Activated naive CD4-positive, alpha-beta T cell (primary cell): ENCODE measurements at places on chromosomes 2 and 18.

GRCh38 chr2:213238753-213239495 is 45.3 kb upstream of the SPAG16 start:
- DNase-seq: no peak

DNA sequence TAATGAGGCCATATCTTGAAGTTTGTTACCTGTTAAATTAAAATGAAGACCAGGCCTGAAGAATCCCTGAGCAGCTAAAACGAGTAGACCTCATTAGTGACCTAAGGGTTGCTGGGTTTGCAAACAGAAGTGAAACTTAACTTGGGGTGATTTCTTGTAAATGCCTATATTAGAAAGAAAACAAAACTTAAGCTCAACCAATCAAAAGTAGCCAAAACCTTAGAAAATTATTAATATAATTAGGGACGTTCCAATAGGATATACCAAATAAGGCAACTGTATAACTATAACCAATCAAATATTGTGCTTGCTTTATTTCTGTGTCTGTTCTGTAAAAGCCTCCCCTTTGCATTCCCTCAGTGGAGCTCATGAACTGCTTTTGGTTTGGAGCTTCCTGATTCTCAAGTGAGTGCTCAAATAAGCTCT is 137.9 kb upstream of the VRK2 start:
- no peak for DNase-seq

DNA sequence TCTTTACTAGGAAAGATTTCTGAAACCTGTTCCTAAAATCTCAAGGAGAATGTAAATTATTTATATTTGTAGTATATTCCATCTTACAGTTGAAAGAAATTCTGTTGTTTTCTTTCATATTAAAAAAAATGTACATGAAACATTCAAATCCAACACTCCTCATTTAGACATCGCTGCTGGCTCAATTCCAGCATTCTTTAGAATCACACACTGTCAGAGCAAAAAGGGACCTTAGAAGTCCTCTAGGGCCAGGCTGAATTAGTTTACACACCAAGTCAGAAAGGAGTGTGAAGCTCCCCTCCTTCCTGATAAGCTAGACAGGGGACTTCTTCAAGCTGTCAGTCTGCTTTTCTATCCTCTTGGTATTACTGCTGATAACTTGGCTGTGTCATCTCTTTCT is 158.6 kb upstream of the LTBP1 start:
- no peak for DNase-seq

DNA sequence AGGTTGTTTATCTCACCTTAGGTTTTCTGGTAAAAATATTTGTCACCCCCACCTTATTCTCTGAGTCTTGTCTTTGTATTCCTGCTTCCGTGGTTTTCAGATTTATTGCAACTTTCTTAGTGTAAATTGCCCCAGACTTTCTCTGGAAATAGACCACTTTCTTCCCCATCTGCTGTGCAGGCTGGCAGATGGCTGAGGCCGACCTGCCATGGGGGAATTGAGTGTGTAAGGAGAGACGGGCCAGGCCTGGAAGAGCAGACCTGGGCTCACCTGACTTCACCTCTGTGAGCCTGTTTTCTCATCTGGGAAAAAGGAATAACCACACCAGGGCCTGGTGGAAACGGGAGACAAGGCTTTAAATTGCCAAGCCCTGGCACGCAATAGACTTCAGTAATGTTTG is 44.9 kb downstream of the ACKR3 start:
- no peak for DNase-seq

GRCh38 chr2:179031731-179032408 is 18.1 kb downstream of the CCDC141 start:
- no peak for DNase-seq

DNA sequence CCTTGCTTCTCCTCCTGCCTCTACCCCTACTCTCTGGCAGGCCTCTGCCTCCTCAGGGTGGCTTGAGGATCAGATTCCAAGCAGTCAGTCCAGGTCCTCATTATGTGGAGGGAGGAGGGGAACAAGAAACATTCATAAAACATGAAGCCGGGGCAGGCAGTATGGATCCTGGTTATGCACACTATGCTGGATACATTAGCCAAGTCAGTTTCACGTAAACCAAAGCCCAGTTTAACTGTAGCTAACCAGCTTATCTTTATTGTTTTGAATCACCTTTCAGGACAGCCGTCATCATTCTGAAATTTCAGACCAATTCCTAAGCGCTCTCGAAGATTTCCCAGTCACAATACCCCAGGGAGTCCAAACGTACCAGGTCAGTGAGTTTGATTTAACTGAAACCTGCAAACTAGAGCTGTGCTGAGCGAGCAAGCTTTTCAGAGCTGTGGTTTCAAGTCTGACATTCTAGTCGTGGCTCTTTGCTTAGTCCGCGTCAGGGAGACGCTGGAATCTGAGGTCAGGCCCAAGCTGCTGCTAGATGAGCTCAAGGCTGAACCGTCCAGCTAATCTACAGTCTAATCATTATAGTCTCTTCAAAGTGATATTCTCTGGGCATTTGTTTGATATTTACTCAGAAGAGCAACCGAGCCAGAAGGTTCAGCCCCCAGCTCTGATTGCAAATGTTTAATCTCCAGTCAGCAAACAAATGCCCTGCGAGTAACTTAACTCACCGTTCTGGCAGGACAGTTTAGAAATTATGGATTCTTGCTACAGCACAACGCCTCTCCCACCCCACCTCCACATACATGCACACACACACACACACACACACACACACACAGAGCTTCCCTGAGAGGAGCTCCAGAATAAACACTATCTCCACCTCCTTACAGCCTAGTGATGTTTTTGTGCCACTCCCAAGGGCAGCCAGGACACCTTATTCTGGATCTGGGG is 63.8 kb upstream of the BZW1 start:
- no peak for DNase-seq

GRCh38 chr18:32637226-32637625 is 135.6 kb downstream of the KLHL14 start:
- no peak for DNase-seq

- DNase-seq: no peak
Observed at GRCh38 chr18:79542876-79543750, 136.5 kb upstream of the CTDP1 start.

DNA sequence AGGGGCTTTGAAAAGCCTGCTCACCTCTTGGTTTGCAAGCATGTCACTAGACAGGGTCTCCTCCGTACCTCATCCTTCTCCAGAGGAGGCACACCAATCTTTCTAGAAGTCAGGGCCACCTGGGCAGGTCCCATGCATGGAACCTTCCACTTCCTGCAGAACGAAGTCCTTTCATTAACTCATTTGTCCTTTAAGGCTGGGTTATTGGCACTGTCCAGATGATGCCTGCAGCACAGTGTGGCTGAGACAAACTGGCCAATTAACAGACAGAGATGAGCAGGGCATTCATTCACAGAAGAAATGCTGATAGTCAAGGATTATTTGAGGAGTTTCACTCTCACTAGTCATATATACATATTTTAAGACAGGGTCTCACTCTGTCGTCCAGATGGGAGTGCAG is 245.3 kb downstream of the TFCP2L1 start:
- no peak for DNase-seq

GRCh38 chr18:23269928-23270327 is 134.6 kb downstream of the CABLES1 start:
- no peak for DNase-seq

- DNase-seq: no peak
Observed at GRCh38 chr18:79708412-79708811, 28.8 kb downstream of the CTDP1 start.

GRCh38 chr2:222494104-222494739 is 69.9 kb downstream of the SGPP2 start:
- DNase-seq: no peak

- no peak for DNase-seq
Observed at GRCh38 chr2:233179848-233180366, 71.6 kb upstream of the ATG16L1 start.

DNA sequence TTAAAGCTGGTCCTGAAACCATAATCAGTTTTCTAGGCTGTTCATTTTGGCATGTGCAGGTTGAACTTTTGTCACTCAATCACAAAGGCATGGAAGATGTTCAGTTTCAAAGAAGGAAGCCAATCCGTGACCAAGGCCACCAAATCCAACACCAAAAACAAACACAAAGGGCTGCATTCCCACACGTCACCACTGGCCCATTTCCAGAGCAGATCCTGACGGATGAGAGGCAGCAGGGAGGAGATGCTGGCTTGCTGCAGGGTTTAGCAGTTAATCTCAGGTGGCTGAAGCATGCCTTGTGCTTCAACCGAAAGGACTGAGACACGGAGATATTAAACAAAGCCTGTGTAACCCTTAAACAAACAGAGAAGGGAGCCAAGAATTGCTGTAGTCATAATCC is 191.9 kb upstream of the CTAGE1 start:
- DNase-seq: no peak

- no peak for DNase-seq
Observed at GRCh38 chr18:21513292-21513691, 87.2 kb downstream of the ESCO1 start.

DNA sequence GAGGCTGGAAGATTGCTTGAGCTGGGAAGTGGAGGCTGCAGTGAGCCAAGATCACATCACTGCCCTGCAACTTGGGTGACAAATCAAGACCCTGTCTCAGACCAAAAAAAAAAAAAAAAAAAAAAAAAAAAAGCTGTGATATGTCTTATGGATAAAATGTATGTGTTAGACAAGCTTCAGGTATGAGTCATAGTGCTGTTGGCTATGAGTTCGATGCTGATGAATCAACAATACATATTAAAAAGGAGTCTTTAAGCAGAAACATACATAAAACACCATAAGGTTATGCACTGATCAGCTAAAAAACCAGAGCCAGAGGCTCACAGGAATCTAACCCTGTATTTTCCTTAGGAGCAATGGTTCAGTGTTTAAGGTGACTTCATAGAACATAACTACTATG is 332.3 kb downstream of the NCKAP5 start:
- DNase-seq: no peak

- DNase-seq: no peak
Observed at GRCh38 chr2:183292028-183292427, 167.8 kb downstream of the NUP35 start.

DNA sequence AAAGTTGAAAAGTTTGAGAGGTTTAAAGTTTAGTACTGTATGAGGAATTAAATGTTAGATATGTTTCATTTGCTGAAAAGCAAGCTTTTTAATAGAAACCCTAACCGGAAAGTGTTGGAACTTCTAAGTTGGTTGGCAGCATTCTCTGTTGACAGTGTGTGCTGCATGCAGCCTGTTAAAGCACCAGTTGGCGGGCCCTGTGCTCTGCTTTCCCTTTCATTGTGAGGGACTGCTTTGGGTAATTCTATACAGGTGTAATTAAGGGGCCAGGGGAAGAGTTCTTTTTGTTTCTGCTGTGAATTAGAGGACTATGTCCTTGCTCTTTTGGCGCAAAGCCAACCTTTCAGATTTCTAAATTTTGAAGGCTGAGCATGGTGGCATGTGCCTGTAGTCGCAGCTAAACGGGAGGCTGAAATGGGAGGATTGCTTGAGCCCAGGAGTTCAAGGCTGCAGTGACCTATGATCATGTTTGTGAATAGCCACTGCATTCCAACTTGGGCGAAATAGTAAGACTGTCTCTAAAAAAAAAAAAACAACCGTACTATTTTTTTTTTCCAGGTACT is 20.1 kb downstream of the PLEKHB2 start:
- no peak for DNase-seq

- no peak for DNase-seq
Observed at GRCh38 chr18:13445241-13445897, 226.8 kb downstream of the LDLRAD4 start.

DNA sequence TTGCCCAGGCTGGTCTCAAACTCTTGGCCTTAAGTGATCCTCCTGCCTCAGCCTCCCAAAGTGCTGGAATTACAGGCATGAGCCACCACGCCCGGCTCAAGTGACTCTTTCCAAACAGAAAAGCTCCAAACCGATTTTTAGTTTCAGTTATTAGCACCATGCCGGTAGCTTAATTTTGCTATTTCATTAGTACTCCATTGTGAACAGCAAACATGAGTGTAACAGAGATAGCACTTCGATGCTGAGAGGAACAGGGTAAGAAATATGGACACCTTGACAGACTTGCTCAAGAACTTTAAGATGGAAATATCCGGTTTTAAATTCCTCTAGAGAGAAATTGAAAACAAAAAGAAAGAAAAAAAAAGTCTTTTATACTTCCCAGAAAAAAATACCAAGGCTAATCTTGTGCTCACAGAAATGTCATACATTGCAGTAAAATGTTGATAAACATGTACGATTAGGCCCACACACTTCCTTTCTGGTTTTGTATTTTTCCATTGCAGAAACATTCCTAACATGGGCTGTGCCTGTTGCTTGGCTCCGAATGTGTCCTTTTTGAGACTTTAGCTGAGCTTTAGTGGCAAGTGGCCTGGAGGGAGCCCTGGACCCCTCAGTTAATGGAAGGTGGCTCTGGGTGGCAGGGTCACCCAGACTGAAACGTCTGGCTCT is 18.3 kb downstream of the FHL2 start:
- DNase-seq: no peak

GRCh38 chr2:216006164-216006663 is 7.1 kb downstream of the MREG start:
- DNase-seq: no peak

- no peak for DNase-seq
Observed at GRCh38 chr2:198756166-198756565, 701.6 kb downstream of the SATB2 start.

- no peak for DNase-seq
Observed at GRCh38 chr2:38394041-38394440, 17.0 kb upstream of the ATL2 start.

DNA sequence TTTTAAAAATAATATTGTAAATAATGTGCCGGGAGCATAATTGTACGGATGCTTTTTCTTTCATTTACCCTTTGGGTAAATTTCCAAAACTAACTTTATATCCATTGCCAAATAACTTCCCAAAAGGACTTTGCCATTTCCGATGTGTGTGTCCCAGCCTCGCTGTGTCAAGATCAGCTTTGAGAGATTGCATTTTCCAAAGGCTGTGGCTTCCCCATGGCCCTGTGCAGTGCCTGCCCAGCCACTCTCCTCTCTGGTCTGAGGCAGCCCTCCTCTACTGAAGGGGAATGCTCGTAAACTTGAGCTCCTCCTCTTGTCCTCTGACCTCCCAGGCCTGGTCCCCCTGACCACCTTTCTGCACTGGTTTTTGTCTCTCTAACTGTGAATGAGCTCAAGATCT is 78.5 kb downstream of the MRPS9 start:
- no peak for DNase-seq

GRCh38 chr2:101431486-101431885 is 43.4 kb downstream of the RFX8 start:
- DNase-seq: no peak

DNA sequence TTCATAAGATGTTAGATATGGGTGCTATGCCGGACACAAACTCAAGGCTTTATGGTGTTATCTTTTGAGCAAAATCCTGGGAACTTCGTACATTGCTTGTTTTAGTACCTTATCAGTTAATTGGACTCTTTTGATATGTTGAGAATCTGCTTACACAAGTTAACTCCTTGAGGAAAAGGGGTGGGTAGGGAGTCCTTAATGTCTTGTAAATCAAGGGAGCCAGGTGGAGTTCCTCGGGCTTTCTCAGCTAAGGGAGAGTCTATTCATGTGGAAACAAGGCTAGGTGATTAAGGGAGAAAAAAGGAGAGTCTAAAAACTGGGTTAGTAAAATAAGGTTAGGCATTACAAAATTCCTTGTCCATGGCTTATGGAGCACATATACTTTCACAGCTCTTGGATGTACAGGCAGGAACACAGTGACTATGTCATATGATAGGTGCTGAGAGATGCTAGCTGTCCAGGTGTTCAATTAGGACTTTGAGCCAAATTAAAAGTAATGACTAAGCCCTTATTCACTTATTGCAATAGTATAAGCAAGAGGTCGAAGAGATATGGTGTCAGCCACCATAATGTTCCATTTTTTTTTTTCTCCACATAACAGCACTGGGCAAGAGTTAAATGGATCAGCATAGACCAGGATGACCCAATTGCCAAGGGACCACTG is 59.5 kb upstream of the DYNAP start:
- no peak for DNase-seq

- no peak for DNase-seq
Observed at GRCh38 chr2:188414869-188415753, 123.4 kb downstream of the GULP1 start.
